ENCODE measurements at places on chromosomes 11 and 22.

- no peak for DNase-seq
Observed at GRCh38 chr11:63866211-63866610, 27.3 kb downstream of the MARK2 start.

- no peak for DNase-seq
Observed at GRCh38 chr11:86390487-86390886, 15.8 kb downstream of the CCDC81 start.

GRCh38 chr11:2929531-2929949 is 320 bp upstream of the PHLDA2 start:
- DNase-seq = no peak

- DNase-seq = no peak
Observed at GRCh38 chr11:130452940-130453339, 4.5 kb downstream of the ADAMTS15 start.

GRCh38 chr11:66727282-66728037 is 1.6 kb downstream of the SPTBN2 start:
- no peak for DNase-seq

GRCh38 chr11:79925570-79925969 is 484.7 kb upstream of the TENM4 start:
- DNase-seq = no peak
